ENCODE measurements at places on chromosomes 13 and 19.
A peak's percentile ranks its signal among the peaks of the same experiment; 100 is the strongest.

DNA sequence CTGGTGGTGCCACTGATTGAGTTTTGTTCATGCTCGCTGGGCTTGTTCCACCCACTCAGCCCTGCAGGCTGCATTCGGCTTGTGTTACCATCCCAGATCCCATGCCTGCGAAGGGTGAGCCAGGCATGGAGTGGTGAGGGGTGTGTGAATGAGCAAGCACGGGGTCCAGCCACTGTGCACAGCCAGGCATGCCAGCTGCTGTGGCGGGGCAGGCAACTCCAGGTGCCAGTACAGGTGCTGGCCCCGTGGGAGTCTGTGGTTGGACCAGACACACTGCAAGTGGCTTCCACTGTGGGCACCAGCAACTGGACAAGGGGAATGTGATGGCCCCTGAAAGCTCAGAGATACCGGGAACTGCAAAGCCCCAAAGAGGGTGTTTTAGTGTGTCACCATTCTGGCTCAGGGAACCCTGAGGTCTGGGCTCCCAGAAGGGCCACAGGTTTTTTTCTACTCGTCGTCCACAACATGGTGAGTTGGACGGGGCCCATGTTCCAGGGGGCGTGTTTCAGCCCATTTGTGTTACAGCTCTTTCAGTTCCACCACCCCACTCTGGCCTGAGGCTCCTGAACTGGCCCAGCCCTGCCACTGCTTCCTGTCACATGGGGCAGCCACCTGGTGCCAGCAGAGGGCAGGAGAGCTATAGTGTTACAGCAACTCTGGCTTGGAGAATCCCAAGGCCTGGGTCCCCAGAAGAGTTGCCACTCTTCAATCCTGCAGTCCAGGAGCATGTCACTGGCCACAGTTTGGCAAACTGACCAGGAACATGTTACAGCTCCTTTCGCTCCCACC lies 217.0 kb upstream of the OBI1 start:
- DNase-seq = peak; percentile 1

GRCh38 chr19:15680478-15681322 lies 7.8 kb downstream of the CYP4F12 start:
- DNase-seq = no peak

- no peak for DNase-seq
Measured at GRCh38 chr19:22595918-22596341, 38.2 kb upstream of the ZNF492 start.

DNA sequence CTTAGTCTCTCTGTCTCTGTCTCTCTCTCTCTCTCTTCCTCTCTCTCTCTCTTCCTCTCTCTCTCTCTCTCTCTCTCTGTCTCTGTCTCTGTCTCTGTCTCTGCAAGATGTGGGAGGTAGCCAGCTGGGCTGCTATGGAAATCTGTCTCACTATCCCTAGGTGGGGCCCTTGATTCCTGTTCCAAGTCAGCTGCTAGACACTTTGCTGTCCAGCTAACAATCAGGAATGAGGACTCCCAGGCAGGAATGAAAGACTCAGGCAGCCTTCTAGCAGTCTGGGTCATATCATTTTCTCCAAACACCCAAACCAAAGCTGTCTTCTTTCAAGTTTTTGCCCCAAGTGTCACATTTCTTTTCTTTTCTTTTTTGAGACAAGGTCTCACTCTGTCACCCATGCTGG lies 23.2 kb downstream of the CATSPERD start:
- DNase-seq = no peak

DNA sequence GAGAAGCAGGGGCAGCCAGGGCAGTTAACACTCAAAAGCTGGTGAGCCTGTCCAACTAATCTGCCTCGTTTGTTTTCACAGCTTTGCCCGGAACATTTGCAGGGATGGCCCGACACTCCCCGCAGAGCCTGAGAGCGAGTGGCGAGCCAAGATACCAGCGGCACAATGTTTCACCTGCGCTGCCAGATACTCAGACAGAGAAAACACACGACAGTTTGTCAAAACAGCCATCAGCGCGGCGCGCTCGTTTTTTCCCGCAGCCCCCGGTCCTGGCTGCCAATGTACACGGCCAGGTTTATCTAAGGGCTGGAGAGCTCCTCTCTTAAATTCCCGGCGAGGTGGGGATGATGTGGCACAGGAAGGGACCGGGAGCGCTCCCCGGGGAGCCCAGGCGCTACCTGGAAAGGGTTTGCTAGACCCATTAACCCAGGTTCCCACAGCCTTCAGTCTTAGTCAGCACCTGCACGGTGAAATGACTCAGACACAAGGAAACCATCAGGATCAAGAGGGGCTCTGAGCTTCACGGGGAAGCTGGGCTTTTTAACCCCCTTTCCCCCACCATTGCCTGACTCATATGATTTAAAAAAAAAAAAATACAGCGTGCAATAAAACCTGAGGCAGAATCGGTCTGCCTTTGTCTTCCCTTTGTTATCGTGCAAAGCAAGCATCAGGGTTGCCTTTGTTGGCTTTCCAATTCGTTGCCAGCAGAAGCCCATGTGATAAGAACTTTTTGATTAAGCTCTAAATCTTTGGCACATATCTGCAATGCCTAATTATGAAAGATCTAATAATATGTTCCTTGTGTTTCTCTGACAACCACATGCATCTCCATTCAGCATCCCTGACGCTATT lies 186.2 kb downstream of the EFNB2 start:
- DNase-seq = no peak

Measured in GM19239 (cell line).